ENCODE measurements at places on chromosomes 16 and 17.

- no peak for DNase-seq
These were observed 21.1 kb downstream of the GAS7 start for GRCh38 chr17:10177131-10177912.

DNA sequence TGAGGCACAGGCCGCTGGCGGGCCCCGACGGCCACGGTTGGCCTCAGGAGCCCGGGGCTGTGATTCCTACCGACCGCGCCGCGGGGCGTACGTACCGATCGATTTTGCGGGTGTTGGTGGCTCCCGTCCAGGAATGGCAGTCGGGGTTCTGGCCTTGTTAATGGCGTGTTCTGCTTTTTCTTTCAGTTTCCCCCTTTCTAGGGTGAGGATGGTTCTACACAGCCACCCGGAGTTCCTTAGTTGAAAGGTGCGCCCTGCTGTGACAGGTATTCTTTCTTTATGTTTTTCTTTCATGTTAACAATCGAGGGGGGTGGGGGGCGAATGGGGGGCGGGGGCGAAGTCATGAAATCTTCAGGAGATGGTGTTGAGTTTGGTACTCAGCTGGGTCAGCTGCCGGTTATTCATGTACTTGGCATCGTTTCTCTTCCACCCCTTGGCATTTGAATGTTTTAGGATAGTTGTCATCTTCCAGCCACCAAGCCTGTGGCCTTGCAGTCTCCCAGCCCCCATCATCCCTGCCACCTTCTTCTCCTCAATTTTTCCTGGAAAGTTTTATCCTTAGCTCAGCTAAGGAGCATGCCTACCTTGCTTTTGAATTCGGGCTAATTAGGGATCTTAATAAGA is 802 bp downstream of the CYLD start:
- DNase-seq: peak; percentile 21

DNA sequence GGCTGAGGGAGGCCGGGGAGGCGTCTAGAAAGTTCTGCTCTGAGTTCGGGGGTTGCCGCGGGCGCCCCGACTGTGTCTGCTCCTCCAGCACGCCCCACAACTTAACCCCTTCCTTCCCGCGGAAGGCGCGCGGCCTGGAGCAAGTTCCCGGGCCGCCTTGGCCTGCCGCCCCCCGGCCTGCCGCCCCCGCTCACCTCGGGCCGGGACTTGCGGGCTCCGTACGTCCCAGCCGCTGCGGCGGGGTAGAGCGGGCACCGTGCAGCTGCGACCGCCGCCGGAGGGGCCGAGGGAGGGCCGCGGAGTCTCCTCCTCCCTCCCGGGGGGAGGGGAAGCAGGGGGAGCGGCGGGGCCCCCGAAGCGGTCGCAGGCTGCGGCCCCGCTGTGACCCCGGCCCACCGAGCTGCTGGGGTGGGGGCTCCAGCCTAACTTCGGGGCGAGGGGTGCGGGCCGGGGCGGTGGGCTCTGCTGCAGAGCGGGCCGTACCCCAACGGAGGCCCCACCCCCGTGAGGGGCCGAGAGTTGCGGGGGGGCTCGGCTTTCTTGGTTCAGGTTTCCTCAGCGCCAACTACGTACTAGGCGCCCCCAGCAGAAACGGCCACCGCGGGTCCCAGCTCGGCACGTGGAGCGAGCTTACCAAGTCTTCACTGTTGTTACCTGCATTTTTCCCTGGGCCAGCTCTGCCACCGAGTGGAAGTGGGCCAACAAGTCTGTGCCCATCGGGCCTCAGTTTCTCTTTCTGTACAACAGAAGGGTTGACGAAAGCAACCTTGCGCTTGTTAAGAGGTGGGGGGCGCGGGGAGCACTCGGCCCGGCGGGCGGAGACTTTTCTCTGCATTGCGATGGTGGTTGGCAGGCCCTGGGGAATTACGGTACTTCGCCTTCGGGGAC is at the start of gene CCDC102A:
CCDC102A (minus strand) TSS at position 266 of the 888 bp plus-strand sequence. CDS start 7,394 bp downstream, outside the sequence.
- peak; percentile 46 for DNase-seq

GRCh38 chr17:66841328-66841727 is 6.4 kb downstream of the CACNG5 start:
- DNase-seq: no peak

- no peak for DNase-seq
These were observed 104.6 kb downstream of the TRIM37 start for GRCh38 chr17:59002126-59002525.

- no peak for DNase-seq
These were observed 9.8 kb downstream of the ASPSCR1 start for GRCh38 chr17:81987161-81987770.

- DNase-seq: peak; percentile 49
These were observed 935 bp downstream of the USP32 start for GRCh38 chr17:60390925-60391470.

- DNase-seq: no peak
These were observed 75.3 kb upstream of the CRHR1 start for GRCh38 chr17:45708707-45709290.

- no peak for DNase-seq
These were observed 20.5 kb upstream of the PABPN1L start for GRCh38 chr16:88886845-88887521.

DNA sequence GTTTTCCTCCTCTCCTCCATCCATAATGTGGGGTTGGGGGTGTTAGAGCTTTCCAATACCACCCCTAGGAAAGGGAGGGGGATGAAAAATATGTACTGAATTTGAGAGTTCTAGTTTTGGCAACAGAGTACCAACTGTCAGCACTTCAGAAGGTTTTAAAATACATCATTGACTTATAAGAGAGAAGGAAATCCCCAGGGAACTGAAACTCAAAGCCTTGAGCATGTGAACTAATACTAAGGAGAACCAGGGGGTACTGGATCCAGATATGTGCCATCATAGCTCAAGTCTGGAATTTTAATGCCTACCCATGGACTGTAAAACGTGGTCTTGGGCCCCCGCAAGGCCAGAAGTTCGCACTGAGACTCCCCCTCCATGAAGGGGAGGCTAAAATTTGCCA is 15.8 kb downstream of the CACNG5 start:
- no peak for DNase-seq

- no peak for DNase-seq
These were observed 22.8 kb upstream of the ITPRIPL2 start for GRCh38 chr16:19090916-19091315.

GRCh38 chr17:31535581-31535981 is 144.1 kb downstream of the RAB11FIP4 start:
- DNase-seq: no peak

DNA sequence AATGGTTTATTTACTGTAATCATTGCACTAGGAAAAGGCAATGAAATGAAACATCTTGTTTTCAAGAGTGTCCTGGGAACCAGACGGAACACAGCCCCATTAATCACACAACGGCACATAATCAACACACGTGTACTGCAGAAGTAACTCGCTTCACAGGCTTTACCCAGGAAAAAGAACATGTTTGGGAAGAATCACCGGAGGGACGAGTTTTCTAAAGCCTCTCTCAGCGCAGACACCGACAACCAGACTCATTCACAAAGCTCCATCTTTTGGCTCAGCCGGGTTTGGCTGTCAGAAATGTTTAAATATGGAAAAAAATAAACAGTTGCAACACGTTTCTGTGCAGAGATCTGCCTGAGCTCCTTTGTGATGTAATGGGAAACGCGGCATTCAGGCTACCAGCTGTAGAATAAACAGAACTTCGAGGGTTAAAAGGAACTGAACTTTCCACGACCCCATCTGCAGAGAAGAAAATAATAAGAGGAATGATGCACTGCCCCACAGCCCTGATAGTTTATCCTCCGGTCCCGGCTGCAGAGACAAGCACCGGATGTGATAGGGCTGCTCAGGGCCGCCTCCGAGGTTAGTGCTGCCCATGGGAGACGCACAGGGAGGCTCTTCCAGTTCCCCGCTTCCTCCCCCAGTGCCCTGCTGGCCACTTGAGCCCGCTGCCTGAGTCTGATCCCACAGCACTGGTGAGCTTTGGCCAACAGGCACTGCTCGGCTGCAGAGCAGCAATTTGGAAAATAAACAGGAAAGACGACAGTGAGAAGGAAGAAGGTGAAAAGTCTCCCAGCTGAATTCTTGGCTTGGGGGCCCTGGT is 119.8 kb downstream of the HIC1 start:
- DNase-seq: no peak

GRCh38 chr16:75317101-75317522 is 65.7 kb upstream of the BCAR1 start:
- DNase-seq: no peak

DNA sequence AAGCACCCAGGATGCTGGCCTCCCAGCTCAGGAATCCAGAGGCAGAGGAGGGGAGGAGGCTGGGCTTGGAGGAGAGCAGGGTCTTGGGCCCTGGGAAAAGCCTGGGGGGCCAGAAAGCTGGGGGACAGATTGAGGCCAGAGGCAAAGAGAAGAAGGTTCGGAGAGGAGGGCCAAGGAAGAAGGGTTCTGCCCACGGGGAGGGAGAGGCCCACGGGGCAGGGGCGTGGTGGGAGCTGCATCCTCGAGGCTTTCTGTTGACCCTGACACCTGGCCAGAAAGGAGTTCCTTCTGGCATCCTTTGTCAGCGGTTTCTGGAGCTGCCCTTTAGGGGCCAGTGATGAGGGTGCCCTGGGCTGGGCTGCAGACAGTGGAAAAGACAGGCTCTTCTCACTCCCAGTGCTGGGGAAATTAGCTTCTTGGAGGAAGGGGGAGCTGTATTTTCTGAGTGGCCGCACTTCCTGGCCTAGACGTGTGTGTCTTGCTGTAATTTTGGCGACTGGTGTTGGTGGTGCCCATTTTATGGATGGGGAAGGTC is 308.7 kb downstream of the SEC14L1 start:
- no peak for DNase-seq

DNA sequence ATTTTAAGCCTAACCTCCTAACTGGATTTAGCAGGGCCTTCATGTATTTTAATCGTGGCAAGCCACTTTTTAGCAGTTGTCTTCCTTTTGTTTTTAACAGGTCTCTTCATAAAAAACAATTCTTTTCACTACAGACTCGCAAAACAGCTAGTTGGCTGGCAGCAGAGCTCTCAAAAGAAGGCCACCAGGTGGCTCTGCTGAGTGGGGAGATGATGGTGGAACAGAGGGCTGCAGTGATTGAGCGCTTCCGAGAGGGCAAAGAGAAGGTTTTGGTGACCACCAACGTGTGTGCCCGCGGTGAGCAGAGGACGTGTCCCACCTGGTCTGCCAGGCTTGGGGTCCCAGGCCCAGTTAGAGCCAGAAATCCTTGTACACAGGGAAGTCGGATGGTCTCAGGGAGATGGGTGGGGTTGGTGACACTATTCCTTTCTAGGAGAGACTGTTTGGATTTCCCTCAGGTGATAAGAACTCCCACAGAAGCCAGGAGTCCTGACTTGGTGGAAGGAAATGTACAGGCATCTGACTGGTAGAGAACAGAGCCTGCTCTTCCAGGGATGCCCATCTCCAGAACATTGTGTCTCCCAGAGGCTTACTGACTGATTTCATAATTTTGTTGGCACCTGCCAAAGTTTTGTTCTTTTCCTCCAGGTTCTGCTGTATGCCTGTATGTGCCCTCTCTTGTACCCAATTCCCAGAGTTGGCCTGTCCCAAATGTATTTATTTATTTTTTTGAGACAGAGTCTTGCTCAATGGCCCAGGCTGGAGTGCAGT is 14.9 kb upstream of the DDX19A start:
- DNase-seq: peak; percentile 32

DNA sequence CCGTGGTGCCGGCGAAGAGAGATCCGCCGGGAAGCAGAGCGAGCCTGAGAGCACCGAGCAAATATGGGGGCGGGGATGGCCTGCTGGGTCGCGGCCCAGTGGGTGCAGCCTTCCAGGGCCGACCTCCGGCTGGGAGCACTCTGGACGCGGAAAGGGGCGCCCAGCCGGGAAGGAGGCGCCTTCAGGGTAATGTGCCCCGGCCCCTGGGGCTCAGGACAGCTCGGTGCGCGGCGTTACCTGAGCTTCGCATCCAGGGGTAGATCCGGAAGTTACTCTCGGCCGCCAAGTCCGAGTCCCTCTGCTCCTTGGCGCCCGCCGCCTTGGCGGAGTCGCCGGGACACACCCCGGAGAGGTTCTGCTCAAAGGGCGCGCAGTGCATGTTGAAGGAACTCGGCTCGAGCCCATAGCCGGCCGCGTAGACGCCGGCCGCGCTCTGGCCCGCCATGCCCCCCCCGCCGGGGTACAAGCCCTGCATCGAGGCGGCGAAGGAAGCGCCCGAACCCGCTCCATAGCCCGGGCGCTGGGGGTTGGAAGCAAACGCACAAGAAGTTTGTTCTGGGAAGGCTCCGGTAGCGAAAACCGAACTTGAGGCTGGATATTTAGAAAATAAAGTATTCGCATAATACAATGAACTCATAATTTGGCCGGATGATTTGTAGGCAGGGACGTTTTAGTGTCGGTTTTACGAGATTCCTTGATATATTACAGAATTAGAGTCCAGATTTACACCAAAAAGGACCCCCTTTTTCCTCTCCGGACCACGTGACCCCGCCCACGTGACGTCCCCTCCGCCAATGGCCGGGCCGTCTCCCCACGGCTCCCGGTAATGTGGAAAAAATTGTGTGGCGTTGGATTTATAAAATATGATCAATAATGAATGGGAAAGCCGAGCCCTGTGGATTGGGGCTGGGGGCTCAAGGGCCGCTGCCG is at the start of gene HOXB7:
HOXB7 (minus strand) TSS at position 736 of the 930 bp plus-strand sequence; CDS start at position 637, 99 bp downstream.
- peak; percentile 74 for DNase-seq

DNA sequence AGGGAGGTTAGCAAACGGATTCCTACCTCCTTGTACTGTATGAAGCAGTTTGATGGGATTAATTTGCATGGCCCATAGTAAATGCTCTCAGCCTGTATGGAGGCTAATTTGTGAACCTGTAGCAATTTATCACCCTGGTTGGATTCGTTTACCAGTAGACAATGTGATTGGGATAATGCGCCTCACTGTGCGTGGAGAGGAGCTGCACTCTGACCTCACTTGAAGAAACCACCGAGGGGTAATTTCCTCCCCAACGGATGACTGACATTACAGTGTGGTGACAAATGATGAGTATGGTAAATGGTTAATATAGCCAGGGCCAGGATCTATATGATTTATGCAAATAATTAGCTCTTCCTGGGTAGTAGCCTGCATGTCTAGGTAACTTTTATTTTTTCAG is 479.1 kb upstream of the RBFOX1 start:
- DNase-seq: no peak

- no peak for DNase-seq
These were observed 671 bp upstream of the TOP2A start for GRCh38 chr17:40418428-40418706.

GRCh38 chr17:71237903-71238538 is 882.8 kb upstream of the SOX9 start:
- no peak for DNase-seq
